Astrocyte (in vitro differentiated cells and primary cell): ENCODE measurements at places on chromosomes 12 and 14.
A peak's percentile ranks its signal among the peaks of the same experiment; 100 is the strongest.

GRCh38 chr14:43872752-43873655 is 634.1 kb downstream of the FSCB start:
- no peak for DNase-seq

DNA sequence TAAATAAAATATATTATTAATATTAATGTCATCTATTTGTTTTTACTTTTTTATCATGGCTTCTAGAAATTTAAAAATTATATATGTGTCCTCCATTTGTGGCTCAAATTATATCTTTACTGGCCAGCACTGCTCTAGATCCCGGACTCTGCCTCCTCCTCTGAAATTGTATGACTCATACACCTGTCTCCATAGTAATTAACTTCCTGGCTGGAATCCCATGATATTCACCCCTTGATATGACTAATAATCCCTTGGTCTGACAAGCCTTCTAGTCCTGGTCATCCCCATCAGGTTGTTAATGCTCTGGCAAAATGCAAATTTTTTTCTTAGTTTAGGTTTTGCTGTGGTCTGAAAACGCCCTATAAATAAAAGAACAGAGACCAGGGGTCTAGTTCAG is 116.2 kb downstream of the BMP4 start:
- DNase-seq, result peak; percentile 62

DNA sequence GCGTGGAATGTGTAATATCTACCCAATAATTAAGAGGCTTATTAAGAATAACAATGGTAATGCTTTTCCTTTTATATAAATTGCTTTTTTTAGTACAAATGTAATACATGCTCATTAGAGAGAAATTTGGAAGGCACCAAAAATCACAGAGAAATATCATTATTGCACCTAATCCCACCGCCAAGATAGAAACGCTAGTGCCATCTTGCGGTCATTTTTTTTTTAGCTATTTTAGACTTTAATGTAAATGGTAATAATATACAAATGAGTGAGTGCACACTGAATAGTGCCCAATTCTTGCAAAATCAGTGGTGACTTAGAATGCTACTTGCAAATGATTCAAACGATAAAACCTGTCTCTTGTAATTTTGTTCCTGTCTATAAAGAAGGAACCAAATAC is 576.8 kb upstream of the TMEM132C start:
- DNase-seq, result no peak

GRCh38 chr12:92034858-92035401 is 110.7 kb downstream of the BTG1 start:
- peak; percentile 71 for DNase-seq

GRCh38 chr12:73486256-73486655 is 1051.4 kb upstream of the ATXN7L3B start:
- no peak for DNase-seq
